Stimulated activated CD8-positive, alpha-beta memory T cell treated with anti-CD3 and anti-CD28 coated beads, Interleukin-15, amount 100 ng/mL, for 4 hours (primary cell): ENCODE measurements at places on chromosomes 2 and 18.

DNA sequence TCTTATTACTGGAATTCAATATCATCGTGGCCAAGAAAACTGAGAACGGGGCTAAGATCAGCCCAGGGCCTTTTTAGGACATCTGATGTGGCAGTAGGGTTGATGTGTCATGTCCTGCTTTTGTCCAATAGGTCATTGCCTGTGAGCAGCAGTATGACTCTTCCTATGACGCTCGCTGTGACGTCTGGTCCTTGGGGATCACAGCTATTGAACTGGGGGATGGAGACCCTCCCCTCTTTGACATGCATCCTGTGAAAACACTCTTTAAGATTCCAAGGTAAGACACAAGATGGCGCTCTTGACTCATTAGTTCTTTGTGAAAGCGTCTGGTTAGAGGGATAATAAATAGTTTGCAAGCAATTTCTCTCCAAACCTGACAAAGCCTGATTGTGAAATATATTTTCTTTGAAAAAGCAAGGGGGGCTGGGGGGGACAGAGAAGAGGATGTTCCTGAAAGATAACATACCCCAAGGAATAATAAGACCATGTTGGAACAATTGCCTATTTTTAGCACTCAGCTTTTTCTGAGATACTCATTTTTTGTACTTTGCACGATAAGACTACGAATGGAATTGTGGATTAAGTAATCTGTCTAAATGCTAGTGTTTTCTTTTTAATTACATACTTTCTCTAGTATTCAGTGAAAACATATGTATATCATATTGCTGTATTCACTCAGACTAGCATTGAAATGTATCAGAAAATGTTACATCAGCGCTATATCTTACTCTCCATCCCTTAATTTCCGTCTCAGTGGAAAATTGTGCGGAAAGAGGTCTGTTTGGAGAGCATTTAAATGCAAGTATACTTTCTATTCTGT, 58.1 kb downstream of the MYO3B start:
- no peak for DNase-seq

DNA sequence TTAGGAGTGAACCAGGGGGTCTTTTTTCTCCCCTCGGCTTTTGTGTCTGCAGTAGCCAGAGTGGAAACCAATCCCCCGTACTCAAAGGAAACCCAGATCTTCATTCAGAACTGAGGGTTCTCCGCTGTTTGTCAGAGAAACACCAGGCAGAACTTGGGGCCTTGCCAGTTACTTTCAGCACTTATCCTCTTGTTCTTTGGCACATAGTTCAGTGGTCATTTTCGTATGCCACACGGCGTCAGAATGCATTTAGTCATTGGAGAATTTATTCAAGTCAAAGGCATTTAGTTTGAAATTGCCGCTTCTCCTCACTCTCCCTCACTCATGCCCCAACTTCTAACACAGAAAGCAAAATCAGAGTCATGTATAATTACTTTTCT, 102.9 kb downstream of the CABLES1 start:
- no peak for DNase-seq

GRCh38 chr2:206442833-206443734, at the start of gene ADAM23:
TSS of gene ADAM23 (plus strand) at chr2:206443532. CDS start at chr2:206443867, 335 bp downstream.
- DNase-seq = no peak

- no peak for DNase-seq
Observed at GRCh38 chr2:158239271-158239670, 137.6 kb downstream of the UPP2 start.

DNA sequence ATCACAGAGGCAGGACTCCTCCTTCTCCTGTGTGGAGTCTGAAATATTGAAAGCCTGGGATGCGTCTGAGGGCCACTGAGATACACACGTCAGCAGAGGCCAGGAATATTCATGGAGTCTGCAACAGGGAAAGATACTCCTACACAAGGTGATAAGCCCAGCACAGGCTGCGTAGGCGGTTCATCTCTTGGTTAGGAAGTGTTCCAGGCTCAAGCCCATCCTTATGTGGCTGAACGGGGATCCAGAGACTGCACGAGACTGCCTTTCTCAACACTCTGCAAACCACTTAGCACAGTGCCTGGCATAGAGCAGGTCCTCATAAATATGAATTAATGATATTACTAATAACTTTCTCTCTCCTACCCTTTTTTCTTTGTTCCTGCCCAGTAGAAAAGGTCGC, 29.2 kb upstream of the AGPS start:
- no peak for DNase-seq

DNA sequence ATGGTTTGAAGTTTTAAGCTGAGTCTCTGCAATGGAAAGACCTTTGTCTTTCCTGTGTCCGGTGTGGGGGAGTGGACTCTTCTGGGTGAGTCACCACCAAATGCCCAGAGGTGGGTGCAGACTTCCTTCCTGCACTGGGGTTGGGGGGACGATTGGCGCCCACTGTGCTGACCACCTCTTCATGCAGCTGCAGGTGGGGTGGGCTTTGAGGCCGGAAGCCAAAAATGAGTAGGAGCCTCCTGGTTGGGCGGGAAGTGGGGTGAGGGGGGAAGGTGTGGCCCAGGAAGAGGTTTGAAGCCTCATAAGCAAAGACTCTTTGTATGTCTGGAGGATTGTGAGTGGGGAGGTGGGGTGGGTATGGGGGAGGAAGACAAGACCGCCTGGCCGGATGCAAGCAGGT, 27.6 kb downstream of the PAX8 start:
- DNase-seq = no peak

DNA sequence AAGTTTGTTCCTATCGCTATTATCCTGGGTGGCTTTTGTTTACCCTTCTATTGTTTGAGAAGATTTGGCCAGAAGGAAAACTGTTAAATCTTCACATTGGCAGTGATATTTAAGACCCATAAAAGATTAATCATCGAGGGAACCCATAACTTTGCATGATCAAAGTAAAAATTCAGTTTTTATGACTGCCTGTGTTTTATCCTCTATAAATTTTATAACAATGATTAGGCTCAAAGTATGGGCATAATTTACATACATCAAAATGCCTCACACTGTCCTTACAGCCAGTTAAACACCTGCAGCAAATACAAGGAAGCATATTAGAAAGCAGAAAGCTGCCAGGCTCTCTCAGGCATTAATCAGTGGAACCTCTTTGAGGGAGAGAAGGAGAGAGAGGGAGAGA, 289.1 kb downstream of the ICOS start:
- no peak for DNase-seq

- no peak for DNase-seq
Observed at GRCh38 chr2:21643180-21643579, 519.4 kb downstream of the TDRD15 start.

- no peak for DNase-seq
Observed at GRCh38 chr2:204343685-204344084, 201.6 kb upstream of the PARD3B start.

- no peak for DNase-seq
Observed at GRCh38 chr2:186256540-186256939, 229.5 kb upstream of the ZC3H15 start.

GRCh38 chr2:6506859-6507258, 358.8 kb downstream of the CMPK2 start:
- no peak for DNase-seq

DNA sequence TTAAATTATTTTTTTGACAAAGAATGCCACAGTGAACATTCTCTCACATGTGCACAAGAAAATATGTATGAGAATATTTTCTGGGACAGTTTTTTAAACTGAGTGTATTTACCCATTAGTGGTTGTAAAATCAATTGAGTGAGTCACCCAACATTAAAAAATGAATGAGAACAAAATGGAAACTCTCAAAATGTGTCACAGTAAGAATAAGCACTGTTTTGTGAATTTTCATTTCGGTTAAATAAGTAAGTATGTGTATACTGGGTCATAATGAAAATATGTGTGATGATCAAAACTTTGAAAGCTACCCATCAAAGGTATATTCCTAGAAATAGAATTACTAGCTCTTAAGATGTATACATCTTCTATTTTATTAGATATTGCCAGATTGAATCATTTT, 11.6 kb downstream of the BABAM2 start:
- no peak for DNase-seq

GRCh38 chr2:28666496-28667184, 85.0 kb upstream of the PPP1CB start:
- DNase-seq = no peak

GRCh38 chr2:175310813-175311504, 129.4 kb upstream of the ATP5MC3 start:
- DNase-seq = no peak

- DNase-seq = no peak
Observed at GRCh38 chr18:54558609-54559585, 32.1 kb upstream of the DYNAP start.

- DNase-seq = no peak
Observed at GRCh38 chr18:78762753-78763152, 216.9 kb upstream of the SALL3 start.
